Activated CD4-positive, alpha-beta T cell treated with anti-CD3 and anti-CD28 coated beads, Interleukin-2, Interleukin-4, amounts not matched to agents 100 ng/mL and 50 ng/mL, durations not matched to agents 16 hours and 8 hours (primary cell): ENCODE measurements at places on chromosomes 7 and 10.

- DNase-seq: no peak
Observed at GRCh38 chr10:103280506-103280905, 3.6 kb downstream of the INA start.

DNA sequence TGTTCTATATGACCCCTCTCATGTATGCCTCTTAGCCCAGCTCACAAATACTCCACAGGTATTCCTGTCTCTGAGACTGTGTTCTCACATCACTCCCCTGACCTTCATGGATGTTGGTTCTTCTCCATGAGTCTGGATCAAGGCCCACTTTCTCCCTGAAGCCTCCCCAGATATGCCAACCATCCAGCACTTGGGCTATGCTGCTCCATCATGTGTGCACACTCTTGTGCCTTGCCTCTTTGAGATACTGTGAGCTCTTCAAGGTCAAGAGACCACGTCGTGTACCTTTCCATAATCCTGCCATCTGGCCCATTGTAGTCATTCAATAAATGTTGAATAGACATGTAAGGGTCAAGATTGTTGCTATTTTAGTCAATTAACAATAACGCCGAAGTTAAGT lies 30.1 kb upstream of the TM9SF3 start:
- DNase-seq: no peak

- no peak for DNase-seq
Observed at GRCh38 chr7:64574540-64575099, 11.7 kb upstream of the ZNF680 start.

DNA sequence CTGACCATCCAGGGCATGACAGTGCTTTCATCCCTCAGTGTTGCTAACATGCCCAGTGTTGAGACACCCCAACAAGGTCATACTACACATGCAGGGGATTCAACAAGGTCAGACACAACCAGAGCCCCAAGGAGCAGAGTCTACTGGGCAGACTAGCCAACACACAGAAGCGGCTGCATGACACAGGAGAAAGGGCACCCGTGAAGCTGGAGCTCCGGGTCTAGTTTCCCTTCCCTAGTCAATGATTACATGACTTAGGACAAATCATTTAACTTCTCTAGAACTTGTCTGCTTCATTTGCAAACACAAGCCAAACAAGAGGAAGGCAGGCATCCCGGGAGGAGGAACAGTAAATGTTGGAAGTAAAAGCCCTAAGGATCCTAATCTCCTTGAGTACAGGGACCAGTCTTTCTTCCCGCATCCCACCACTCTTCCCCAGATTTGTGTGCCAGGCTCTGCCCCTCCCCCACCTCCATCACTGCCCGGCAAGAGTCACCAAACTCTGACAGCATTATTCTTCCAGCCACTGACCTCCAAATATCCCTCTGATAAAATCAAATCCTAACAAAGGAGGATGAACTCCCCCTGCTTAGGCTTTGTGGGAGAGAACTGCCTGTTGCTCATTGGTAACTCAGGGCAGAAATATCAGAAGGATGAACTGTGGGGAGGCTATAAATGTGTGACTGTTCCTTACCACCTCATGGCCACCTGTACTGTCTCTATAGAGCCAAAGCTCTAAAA lies 104.3 kb downstream of the KCNMA1 start:
- no peak for DNase-seq

GRCh38 chr7:71594736-71595135 lies 462.8 kb downstream of the GALNT17 start:
- DNase-seq: no peak

- DNase-seq: no peak
Observed at GRCh38 chr10:101892782-101893391, 49.3 kb upstream of the KCNIP2 start.

GRCh38 chr7:96233084-96233483 lies 88.8 kb downstream of the SLC25A13 start:
- no peak for DNase-seq

DNA sequence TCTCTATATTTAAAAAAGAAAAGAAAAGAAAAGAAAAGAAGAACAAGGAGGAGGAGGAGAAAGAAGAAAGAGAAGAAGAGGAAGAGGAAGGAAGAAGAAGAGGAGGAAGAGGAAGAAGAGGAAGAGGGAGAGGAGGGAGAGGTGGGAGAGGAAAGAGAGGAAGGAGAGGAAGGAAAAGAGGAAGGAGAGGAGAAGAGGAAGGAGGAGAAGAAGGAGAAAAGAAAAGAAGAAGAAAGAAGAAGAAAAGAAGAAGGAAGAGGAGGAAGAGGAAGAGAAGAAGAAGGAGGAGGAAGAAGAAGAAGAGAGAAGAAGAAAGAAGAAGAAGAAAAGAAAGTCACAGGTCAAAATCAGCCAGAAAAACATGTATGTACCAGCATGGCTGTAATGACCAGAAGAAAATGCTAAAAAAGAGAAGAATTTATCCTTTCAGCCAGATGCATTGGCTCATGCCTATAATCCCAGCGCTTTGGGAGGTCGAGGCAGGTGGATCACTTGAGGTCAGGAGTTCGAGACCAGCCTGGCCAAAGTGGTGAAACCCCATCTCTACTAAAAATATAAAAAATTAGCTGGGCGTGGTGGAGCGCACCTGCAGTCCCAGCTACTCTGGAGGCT lies 5.3 kb upstream of the POR start:
- no peak for DNase-seq

GRCh38 chr7:44101966-44102845 lies 1.9 kb upstream of the AEBP1 start:
- DNase-seq: no peak

GRCh38 chr7:4483851-4484250 lies 198.2 kb upstream of the FOXK1 start:
- DNase-seq: no peak

DNA sequence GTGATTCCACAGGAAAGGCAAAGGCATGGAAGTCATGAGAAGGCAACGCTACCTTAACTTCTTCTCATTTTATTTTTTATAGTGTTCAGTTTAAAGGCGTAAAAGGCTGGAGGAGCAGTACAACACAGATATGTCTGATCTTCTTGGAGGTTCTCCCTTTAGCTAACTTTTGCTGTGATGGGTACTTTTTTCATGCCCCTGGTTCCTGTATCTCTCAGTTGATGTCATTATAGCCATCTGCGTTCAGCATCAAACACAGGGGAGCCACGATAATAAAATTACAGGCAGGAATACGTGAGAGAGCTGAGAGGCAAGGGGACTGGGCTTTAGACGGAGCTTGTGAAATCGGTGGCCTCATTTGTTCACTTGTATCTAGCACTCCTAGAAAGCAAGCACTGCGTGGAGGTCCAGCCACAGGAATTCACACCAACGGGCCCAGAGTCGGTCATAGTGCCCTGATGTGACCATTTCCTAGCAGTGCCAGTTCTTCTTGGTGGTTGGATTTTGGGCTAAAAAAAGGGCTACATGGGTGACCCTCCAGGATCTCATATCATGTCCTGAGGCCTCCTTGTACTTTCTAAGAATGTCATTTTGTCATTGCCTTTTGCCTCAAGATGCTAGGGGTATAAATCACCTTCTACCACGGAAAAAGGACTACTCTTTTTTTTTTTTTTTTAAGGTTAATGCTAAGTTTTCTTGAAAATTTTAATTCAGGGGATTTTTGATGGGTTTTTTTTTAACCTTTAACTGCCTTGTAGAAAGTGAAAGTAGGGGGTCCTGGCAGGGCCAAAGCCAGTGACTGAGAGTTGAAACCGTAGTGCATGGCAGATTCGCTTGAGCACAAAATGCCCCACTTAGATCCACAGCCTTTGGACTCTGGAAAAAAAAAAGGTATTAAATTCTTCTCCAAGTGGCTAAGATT lies 191.5 kb downstream of the CELF2 start:
- peak; percentile 45 for DNase-seq
